Daoy (cell line): ENCODE measurements at places on chromosomes 5 and 9. TPM values are rescaled to one million over a fixed set of nuclear protein-coding genes. Genes with fewer than 3 reads are reported as not detected.

The ECM2 gene
- 0.15 and 0.17 TPM in 2 replicates for total RNA-seq

DNA sequence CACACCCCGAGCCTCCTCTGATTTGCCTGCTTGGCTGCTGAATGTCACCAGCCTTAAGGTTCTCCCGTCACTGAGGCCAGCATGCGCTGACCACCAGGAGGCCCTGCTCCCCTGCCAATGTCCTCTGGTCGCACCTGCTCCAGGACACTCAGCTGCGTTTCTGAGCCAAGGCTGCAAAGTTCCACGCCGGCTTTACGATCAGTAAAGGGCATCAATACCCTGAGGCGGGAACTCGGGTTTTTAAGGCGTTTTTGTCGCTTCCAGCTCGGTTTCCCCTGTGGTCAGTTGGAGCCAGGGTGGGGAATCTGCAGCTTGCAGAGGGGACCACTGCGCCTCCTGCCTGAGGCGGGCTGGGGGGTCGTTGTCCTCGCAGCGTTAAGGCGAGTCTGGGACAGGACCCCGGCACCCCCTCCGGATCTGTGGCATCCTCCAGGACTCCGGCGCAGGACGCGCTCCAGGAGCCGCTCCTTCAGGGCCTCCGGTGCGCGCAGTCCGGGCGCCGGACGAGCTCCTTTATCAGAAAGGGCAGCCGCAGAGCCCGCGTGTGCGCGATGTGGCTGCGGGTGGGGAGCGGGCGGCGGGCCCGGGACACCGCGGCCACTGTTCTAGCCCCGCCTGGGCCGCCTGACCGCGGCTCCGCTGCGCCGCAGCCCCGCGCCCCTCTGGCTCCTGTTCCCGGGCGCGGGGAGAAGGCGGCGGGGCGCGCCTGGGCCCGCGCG lies 24.1 kb upstream of the FLT4 start:
- DNase-seq: no peak

DNA sequence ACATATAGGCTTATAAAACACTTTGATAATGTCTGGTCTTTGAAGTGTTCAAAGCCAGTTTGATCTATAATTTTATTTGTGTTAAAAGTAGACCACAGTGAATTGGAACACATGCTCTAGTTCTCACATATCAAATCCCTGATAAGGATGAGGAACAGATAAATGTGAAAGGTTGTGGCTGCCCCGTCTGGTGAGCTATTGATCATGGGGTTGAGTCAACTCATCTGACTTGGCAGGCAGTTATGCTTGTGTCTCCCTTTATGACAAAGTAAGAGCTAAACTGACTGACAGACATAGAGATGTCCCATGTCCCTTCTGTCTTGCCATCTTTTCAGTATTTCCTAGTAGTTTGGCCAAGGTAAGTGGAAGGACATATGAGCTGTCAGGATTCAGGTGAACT lies 2.9 kb upstream of the ERMP1 start:
- DNase-seq: no peak

The SPATA31E1 gene
- total RNA-seq: not detected in 2 replicates

DNA sequence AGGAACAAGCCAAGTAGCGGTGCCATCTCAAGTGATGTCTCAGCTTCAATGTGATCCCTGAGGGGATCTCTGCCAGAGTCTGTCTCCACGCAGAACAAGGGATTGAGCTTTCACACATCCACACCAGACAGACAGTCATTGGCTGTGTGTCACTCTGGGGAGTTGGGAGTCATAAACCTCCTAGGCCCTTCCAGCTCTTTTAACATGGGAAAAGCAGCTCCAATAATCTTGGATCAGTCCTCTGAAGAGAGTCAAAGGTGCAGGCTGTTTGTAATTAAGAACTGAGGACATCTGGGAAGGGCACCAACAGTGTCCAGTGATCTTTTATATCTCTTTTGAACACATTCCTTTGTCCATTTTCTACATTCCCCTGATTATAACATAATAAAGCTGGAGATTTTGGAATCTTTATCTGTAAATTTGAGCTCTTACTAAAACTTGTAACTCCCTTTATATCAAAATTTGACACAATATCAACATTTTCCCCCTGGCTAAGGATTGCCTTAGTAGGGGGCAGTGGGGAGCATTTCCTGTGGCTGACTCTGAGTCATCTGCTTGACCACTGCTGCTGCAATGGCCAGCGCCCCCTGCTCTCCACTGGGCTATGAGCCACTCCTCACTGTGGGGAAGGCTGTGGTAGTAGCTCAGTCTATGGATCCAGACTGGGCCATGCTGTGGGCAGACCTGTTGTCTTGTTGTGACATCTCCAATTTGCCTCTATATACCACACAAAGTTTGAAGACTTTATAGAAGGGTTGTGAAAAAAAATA lies 284.4 kb downstream of the OSTF1 start:
- DNase-seq: no peak

DNA sequence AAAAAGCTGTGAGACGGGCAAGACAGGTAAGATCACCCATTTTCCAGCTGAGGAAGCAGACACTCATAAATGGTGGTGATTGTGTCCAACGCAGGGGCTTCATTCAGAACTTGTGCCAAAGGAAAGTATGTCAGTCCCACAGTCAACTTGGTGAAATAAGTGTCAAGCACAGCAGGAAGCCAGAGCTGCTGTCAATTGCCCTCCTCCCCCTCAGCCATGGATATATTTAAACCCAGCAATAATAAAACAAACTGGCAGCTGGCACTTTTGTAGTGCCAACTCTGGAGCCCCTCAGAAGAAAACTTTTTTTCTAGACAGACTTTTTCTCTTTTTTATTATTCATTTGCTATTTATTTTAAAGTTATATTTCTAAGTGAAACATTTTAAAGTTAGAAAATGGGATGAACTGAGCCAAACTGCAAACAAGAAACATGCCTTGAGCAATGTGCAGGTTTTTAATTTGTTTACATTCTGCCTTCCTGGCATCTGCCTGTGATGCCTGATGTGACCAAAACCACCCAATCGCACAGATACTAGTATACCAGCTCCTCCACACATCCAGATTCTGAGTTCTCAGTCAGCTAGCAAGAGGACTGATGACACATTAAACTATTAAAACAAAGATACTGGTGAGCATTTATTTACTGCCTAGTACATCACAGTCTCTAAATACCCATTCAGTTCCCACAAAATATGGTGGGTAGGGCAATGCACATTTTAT lies 17.0 kb downstream of the DMAC1 start:
- DNase-seq: no peak

GRCh38 chr9:35691334-35691650 lies 1.6 kb upstream of the TPM2 start:
- no peak for DNase-seq

GRCh38 chr5:149799119-149799623 lies 69.1 kb downstream of the PPARGC1B start:
- peak; percentile 76 for DNase-seq

- no peak for DNase-seq
Observed at GRCh38 chr9:111985315-111985714, 88.7 kb downstream of the UGCG start.

The TUSC1 gene
- not detected in 2 replicates for total RNA-seq

DNA sequence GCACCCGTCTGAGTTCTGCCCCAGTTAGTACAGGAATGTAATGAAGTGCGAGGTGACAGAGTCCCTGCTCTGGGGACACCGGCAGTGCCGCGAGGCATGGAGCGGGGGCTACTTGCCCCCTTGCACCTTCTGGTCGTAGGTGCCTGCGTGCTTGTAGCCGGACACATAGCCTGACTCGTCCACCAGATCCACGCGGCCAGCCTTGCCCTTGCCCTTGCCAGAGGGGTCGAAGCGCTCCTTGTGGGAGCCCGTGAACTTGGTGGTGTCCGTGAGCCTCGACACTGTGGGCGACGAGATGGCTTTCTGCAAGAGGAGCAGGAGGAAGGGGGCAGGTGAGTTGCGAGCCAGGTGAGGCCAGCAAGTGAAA lies 28.2 kb downstream of the TPPP start:
- no peak for DNase-seq

GRCh38 chr5:57906671-57907070 lies 424.1 kb upstream of the ACTBL2 start:
- DNase-seq: no peak

GRCh38 chr5:65073250-65073661 lies 304.5 kb downstream of the CWC27 start:
- DNase-seq: peak; percentile 54
